ENCODE measurements at places on chromosomes 12 and 14.

DNA sequence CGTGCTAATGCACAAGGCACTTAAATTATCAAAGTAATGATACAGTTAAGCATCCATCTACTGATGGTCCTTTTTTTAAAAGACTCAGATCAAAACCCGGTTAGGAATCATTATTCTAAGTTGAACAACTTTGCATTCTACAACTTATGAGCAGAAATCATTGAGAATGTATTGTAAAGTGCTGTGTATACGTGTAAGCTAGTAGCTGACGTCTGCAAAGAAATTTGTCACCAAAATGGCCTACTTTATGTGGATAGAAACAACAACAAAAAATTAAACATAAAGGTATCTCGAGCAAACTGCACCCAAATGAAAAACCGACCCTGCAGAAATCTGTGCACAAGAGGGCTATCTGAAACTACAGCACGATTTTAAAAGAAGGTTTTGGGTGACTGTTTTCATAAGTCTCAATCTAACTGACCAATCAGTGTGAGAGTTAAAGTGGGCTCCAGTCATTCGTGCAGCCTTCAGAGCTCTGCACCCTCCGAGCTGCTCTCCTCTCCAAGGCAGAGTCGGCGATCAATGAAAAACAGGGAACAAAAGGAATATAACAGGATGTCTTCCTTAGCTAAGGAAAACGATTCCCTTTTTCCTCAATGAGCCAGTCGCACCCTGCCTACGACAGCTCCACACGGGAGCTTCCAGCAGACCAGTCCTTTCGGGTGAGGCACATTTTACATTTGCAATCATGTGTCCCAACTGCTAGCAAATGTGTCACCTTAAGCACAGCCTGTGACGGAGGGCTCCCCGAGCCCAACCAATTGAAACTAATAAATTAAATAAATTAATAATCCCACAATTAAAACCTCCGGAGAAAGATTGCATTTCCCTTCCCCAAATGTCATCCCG lies 200.7 kb upstream of the FOXN3 start:
- no peak for DNase-seq

- DNase-seq = no peak
Measured at GRCh38 chr12:107649661-107650061, 35.9 kb upstream of the PWP1 start.

DNA sequence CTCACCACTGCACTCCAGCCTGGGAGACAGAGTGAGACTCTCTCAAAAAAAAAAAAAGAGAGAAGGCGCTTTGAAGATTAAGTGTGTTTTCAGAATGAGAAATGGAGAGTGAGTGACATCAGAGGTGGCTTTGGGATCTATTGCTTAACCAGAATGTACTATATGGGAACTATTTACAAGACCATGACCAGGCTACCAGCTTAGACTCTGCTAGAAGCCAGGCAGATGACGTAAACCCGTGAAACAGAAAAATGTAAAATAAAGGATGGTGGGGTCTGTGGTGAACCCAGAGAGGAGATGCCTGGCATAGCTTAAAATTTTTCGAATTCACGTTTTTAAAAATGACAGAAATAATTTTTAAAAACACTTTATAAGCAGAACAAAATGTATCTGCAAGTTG lies 82.0 kb downstream of the IFT43 start:
- DNase-seq = no peak

DNA sequence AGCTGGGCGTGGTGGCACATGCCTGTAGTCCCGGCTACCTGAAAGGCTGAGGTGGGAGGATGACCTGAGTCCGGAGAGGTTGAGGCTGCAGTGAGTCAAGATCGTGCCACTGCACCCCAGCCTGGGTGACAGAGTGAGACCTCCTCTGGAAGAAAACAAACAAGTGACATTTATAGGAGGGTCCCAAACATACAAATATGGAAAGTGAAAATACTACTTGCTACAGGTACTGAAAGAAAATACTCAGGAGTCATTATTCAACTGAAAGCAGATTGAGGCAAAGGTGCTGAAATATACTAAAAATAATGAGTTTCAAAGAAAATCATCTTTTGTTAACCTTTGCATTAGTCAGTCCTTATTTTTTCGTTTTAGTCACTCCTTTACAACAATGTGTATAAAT lies 53.5 kb downstream of the ETV6 start:
- DNase-seq = no peak

DNA sequence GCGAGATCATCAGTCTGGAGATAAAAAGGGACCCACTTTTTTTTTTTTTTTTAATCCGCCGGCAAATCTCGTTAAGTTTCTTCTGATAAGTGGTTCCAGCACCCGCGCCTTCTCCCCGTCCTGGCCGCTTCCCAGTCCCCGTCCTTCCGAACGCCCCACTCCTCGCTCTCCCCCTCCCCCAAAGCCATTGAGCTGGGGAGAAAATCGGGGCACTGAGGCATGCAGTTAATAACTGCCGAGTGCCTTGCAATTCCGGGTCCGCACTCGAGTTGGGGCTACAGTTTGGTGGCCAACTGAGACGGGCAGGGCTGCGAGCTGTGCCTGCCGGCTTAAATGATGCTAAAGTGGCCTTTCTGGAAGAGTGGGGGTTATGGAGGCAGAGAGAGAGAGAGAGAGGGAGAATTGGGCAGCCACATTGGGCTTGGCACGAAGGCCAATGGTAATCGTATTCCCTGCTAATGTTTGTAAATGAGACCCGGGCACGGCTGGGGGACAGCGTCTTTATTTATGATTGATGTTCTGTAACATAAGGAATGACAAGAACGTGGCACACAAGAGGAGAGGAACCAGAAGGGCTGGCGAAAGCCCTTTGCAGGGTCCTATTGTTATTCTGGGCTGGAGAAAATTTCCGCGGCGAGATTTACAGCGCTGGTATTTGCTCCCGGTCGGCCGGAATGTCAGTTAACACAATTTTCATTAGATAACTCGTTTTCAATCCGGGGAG lies 115.4 kb upstream of the MYL2 start:
- DNase-seq = no peak

DNA sequence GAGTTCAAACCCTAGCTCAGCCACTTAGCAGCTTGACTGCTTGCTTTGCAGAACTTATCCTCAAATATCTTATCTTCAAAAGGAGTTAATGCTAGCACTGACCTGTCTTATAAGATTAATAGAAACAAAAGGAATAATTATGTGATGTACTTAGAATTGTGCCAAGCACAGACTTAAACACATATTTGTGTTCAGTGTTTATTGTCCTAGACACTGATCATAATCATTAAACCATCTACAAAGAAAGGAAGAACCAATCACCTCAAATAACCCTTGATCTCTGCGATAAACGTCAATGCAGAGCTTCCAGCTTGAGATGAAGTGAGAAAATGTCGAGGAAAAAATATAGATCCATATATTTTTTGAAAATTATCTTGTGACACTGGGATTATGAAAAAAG lies 73.1 kb downstream of the ATXN7L3B start:
- no peak for DNase-seq

GRCh38 chr14:49992036-49992435 lies 99.2 kb downstream of the ARF6 start:
- DNase-seq = no peak

DNA sequence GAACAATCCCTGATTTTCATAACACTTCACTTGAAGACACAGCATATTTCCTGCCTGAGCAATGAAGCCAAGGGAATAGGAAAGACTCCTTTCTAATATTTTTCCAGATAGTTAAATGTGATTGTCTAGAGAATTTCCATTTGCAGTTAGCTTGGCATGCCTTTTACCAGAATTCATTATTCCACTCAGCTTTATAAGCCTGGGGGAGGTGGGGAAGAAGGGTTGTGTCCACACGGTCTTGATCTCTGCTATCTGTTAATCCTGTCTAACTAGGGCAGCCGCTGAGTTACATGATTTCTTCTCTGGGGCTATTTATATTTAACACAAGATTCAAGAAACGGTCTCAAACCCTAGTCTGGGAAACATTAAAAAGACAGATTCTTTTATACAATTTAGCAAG lies 146.6 kb upstream of the FSCB start:
- no peak for DNase-seq

DNA sequence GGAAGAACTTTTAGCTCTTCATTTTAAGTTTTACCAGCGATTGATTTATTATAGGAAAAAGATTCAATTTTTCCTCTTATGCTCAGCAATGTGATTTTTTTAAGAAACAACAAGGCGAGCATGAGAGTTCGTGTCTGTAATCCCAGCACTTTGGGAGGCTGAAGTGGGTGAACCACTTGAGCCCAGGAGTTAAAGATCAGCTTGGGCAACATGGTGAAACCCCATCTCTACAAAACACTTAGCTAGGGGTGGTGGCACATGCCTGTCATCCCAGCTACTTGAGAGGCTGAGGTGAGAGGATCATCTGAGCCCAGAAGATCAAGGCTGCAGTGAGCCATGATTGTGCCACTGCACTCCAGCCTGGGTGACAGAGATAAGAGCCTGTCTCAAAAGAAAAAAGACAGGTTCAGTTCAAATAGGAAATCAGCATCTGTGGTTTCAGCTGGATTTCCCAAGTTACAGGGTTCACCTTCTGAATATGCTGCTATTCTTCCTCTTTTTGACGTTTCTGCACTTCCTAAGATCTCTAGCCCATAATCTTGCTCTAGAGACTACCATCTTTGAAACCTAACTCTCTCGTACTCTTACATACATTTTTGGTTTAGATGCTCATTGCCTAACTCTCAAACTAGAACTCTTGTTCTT lies 274.7 kb downstream of the SEC23A start:
- no peak for DNase-seq

- no peak for DNase-seq
Measured at GRCh38 chr12:11563785-11564739, 85.4 kb upstream of the ETV6 start.

- DNase-seq = no peak
Measured at GRCh38 chr14:61430066-61430757, 108.8 kb downstream of the PRKCH start.

- no peak for DNase-seq
Measured at GRCh38 chr12:127268213-127268612, 998.8 kb upstream of the TMEM132C start.

GRCh38 chr12:121872546-121873215 lies 14.0 kb upstream of the HPD start:
- DNase-seq = peak; percentile 51

DNA sequence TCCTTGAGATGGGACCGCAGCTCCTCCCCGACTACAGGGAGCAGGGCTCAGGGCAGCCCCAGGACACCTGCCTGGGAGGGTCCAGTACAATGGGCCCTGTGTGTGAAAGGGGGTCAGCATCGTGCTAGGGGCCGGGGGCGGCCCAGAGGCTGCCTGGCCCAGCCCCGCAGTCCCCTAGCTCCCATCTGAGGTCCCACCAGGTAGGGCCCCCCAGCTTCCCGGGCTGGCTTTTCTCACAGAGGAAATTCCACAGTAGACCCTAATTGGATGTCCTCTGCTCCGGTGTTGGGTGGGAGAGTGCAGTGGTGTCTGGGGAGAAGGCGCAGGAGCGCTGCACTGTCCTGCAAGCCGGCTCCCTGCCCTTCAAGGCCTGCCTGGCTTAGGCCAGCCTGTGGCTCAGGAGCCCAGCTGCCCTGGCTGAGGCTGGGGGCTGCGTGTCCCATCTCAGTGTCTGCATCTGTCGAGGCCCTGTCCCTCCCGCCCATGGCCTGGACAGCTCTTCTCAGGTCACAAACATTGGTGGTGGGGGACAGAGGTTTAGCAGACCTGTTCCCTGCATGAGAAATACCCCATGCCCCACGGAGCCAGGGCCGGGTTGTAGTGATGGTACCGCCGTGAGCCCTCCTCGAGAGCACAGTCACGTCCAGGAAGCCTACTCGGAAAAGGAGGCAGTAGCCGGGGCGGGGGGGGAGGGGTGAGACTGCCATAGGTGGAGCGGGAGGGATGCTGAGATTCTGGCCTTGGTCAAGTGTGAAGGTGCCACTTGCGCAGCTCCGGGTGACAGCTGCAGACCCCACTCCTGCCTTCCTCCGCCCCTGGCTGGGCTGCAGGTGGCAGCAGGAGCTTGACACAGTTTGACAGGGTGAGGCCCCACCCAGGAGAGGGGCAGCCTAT lies 11.6 kb downstream of the HIP1R start:
- no peak for DNase-seq

- no peak for DNase-seq
Measured at GRCh38 chr14:95258754-95259593, 60.7 kb downstream of the CLMN start.

DNA sequence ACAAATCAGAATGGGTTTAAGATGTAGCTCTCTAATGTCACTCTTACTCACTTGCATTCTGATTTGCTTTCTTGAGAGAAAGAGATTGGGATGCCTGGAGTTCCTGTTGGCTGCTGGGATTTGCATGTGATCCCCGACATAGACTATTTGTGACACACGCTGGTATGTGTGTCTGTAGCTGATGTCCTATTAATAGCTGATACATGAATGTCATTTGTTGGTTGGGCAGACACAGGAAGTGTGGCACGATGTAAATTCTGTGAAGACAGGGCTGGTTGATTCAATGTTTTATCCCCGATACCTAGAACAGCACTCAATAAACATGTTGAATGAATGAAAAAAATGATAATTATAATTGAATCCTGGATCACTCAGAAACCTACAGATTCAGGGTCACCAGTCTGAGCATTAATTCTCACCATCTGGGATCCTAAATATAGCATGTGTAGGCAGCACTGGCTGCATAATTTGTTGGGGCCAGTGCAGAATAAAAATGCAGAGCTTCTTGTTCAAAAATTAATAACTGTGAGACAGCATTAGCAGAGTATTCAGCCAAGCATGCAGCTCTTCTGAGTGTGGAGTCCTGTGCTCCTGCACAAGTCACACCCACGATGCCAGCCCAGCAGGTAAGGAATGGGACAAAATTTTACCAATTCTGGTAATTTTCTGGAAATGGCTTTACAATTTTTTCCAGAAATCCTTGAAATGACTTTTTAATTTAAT lies 35.5 kb upstream of the SOCS2 start:
- no peak for DNase-seq

GRCh38 chr14:24802236-24802635 lies 168.2 kb upstream of the GZMB start:
- DNase-seq = no peak

- DNase-seq = peak; percentile 55
Measured at GRCh38 chr12:68890701-68891113, 42.3 kb downstream of the CPM start.

DNA sequence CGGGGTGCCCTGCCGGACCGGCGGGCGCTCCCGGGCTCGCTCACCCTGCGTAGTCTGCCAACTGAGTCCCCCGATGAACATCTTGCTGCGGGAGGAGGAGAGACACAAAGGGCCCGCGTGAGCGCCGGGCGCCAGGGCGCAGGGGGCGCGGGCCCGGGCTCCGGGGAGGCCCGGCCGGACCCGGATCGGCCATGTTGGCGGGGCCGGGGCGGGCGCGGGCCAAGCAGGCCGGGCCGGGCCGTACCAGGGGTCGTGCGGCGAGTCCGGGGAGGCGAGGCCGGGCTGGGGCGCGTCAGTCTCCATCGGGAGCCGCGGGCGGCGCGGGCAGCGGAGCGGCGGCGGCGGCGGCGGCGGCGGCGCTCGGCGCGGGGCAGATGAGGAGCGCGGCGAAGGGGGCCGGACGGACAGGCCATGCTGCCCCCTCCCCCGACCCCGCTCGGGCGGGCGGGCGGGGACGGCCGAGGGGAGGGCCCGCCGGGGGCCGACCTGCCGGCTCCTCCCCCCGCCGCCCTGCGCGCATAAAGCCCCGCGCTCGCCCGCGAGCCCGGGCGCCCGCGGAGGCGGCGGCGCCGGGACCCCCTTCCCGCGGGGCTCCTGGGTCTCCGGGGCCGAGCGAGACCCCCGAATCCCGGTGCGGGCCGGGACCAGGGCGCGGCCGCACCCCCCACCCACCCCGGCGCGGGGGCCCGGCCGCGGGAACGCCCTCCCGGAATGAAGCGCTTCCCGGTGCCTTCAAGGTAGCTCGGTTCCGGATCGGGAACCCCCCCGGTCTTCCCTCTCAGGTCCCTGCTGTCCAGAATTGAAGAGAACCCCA lies at the start of gene MSI1:
MSI1 (minus strand) TSS at position 376 of the 814 bp plus-strand sequence; CDS start at position 303, 73 bp downstream.
- DNase-seq = peak; percentile 50
